Hepatocyte (in vitro differentiated cells): ENCODE measurements at places on chromosomes 5 and 9. TPM values are rescaled to one million over a fixed set of nuclear protein-coding genes. Genes with fewer than 3 reads are reported as not detected.

The C5orf58 gene
- total RNA-seq, result not detected in 2 replicates

The SHOC1 gene
- total RNA-seq, result 0.04 and 0.37 TPM in 2 replicates

The CAMK2A gene
- 0.88 and 2.6 TPM in 2 replicates for total RNA-seq

The PITX1 gene
- total RNA-seq, result 62.9 and 64.9 TPM in 2 replicates
